ENCODE measurements at places on chromosomes 11 and 22.

DNA sequence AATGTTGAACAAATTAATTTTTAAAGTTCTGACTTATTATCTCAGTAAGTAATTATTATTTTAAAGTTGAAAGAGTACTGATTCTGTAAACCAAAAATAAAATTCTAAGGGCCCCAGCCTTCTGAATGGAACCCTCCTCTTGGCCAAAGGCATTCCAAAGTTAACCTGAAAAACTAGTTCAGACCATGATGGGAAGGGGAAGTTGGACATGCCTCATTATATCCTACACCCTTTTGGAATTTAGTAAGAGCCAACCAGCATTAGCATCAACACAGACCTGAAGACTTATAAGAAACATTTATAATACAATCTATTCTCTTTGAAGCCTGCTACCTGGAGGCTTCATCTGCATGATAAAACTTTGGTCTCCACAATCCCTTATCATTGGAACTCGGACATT is 18.9 kb downstream of the LGR4 start:
- DNase-seq = no peak

DNA sequence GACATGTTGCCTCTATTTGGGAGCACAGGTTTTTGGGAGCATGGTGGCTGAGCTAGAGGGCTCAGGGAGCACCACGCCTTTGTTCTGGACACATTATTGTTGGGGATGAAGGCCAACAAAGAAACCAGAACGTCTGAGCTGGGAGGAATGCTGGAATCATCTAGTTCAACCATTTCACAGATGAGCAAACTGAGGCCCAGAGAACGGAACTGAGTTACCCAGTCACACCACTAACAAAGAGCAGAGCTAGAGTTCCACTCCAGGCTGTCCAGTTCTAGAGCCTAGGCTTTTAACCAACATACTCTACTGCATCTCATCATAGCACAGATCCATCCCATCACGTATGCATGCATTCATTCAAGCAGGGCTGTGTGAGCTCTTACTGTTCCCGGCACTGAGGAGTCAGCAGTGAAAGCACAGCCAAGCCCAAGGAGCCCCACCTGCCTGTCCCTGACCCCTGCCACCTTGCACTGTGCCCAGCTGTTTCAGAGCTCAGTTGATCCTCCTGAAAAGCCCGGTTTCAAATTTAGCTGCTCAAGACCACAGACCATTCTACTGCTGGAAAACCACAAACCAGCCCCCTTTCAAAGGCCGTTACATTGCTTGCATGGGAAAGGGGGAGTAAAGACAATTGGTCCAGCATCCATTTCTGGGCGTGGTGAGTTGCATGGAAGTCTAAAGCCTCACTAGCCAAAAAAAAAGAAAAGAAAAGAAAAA is 16.9 kb upstream of the TCF20 start:
- no peak for DNase-seq

DNA sequence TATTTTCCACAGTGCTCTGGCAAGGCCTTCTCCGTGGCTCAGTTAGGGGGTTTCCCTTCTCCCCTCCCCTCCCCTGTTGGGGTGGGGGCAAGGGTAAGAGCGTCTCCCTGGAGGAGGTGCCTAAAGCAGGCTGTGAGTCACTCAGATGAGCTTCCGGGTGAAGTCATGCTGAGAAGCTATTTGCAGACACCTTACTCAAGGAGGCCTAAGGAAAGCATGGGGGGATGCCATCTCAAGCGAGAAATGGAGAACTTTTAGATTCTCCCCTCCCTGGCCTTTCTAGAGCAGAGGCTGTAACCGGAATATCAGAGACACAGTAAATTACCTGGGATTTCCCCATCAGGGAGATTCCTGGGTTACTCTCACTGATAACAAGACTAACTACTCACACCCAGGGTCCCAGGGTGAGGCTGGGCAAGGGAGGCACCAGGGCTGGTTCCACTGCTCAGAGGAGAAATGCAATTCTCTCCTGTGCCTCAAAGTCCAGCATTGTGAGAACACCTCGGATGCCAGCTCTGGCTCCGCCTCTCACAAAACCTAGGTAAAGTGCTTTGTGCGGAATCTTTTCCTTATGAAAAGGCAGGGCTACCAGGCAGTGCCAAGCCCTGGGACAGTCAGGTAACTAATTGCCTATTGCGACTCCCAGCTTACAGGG is 123.6 kb downstream of the ABTB2 start:
- no peak for DNase-seq

DNA sequence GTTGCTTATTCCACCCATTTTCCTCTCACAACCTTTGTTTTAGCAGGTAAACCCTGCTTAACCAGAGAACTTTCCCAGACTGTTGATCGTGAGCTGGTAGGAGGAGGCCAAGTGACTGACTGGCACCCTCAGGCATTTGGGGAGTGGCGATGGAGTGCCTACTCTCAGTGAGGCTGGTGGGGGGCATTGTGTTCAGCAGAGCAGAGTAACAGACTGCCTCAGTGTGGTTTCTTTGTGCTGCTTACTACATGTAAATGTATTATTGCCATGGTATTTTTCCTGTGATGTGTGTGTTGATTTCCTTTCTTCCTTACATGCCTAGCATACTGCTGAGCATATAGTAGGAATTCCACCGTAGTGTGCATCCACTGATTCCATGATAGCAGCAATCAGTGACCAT is 2.6 kb downstream of the MARK2 start:
- no peak for DNase-seq

GRCh38 chr11:79694368-79694767 is 253.5 kb upstream of the TENM4 start:
- no peak for DNase-seq

- DNase-seq = no peak
Observed at GRCh38 chr11:32056438-32056837, 34.4 kb upstream of the RCN1 start.

DNA sequence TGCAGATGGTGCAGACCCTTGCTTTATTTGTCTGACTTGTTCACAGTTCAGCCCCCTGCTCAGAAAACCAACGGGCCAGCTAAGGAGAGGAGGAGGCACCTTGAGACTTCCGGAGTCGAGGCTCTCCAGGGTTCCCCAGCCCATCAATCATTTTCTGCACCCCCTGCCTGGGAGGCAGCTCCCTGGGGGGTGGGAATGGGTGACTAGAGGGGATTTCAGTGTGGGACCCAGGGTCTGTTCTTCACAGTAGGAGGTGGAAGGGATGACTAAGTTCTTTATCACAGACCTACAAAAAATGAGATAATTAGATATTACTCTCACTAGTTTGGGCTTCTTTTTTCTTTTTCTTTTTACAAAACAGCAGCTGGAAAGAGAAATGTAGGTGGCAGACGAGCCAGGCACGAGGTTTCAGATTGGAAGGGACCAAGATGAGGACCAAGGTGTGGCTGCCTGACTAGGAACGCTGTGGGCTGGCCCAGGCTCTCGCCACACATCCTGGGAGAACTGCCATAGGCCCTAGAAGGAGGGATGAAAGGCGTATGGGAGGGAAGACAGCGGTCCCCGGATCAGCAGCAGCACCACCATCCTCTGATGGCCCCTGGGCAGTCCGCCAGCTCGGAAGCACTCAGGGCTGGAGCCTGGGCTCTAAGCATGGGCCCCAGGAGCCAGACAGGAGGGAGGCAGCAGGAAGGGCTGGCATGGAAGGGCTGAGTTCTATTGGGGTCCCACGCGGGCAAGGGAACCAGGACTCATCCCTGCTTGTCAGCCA is 14.2 kb downstream of the TXN2 start:
- no peak for DNase-seq

- no peak for DNase-seq
Observed at GRCh38 chr11:39432929-39433328, 2026.5 kb downstream of the LRRC4C start.

- no peak for DNase-seq
Observed at GRCh38 chr11:39965701-39966100, 1493.8 kb downstream of the LRRC4C start.

DNA sequence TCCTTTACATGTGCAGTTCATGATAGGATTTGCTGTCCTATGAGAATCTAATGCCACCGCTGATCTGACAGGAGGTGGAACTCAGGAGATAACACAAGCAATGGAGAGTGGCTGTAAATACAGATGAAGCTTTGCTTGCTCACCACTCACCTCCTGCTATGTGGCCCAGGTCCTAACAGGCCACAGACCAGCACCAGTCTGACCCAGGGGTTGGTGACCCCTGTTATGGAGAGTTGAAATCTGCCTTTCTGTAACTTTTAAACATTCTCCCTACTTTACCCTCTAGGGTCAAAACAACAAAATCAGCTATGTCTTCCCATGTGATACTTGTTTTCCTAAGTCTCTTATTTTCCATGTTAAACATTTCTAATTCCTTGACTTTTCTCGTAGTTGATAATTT is 48.7 kb upstream of the BARX2 start:
- no peak for DNase-seq

DNA sequence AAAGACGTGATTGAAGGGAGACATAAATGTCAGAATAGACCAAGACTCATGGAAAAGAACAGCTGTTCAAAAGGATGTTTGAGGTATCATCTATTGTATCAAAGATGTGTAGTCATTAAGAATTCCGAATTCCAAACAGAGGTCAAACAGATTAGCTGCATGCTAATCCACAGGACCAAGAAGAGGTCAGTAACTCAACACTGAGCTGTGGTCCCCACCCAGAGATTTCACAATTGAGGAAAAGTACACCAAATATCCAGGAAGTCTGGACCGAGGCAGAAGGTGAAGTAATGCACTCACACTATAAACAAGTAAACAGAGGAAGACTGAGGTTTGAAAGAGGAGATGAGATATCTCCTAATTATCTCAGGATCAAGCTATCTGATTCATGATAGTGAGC is 29.6 kb upstream of the OR5P2 start:
- DNase-seq = no peak

GRCh38 chr22:35641494-35642120 is 6.6 kb upstream of the APOL6 start:
- no peak for DNase-seq

GRCh38 chr11:1652771-1653540 is 23.4 kb downstream of the KRTAP5-5 start:
- DNase-seq = peak; percentile 33

GRCh38 chr11:44311339-44312261 is 1.7 kb upstream of the ALX4 start:
- no peak for DNase-seq

DNA sequence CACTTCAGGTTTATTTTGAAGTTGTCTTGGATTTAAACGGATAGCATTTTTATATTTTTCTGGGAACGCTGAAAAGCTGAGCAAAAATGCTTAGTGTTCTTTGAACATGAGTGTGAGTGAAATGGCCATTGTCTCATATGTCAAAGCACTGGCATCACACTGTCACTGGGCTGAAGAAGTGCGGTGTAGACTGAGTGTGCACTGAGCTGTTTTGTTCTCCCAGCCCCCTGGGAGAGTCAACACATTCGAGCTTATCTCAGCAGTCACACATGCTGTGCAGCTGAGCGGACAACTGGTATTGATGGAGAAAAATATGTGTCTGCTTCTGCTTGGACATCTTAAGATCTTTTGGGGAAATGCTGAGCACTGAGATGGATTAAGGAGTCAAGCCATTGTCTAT is 90.8 kb downstream of the TECTA start:
- no peak for DNase-seq

DNA sequence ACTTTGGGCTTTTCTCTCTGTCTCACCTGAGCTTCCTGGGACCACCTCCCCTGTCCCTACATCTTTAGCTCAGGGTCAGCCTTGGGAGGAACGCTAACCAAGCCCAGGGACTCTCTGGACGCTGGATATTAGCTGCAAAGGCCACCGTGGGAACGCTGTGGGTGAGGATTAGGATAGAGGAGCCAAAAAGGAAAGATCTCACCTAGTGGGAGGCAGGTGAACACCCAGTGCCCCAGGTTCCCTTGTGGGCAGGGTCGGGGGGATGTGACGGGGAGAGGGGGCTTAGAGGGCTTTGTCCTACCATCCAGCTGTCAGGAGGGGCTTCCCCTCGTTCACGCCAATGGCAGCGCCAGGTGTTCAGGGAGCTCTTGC is 50.2 kb downstream of the LINC01488 start:
- no peak for DNase-seq

DNA sequence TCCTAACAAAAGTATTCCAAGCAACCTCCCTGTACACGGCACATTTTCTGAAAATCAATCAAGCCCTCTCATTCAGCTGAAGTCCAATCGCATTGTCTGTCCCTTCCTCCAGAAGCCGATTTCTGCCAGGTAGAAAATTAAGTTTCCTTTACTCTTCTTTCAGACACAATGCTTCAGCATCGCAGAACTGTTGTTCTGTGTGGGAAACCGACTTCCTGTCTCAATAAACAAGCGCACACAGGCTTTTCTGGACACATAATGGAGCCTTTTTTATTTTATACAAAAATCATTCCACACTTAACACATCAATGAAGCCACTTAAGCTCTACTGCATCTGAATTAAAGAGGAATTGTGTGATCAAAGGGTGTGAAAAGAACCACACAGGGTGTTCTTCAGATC is 75.6 kb downstream of the BLID start:
- no peak for DNase-seq

DNA sequence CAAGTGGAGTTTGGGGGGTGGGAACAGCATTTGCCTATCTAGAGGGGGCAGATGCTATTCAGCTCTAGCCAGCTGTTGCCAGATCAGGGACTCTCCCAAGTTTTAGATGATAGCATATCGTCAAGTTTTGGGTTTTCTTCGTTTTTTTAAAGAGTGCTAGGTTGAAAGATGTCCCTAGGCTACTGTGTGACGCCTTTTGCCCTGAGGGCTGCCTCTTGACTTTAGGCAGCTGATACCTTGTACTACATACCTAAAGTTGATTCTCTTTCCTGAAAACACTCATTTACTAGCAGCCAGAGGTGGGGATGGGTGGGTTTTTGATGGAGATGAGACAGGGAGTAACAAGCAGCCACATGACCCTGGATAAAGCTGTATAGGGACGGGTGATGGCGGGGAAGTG is 87.1 kb downstream of the ABTB2 start:
- DNase-seq = no peak

GRCh38 chr22:45296628-45297297 is 12.0 kb downstream of the UPK3A start:
- DNase-seq = no peak

DNA sequence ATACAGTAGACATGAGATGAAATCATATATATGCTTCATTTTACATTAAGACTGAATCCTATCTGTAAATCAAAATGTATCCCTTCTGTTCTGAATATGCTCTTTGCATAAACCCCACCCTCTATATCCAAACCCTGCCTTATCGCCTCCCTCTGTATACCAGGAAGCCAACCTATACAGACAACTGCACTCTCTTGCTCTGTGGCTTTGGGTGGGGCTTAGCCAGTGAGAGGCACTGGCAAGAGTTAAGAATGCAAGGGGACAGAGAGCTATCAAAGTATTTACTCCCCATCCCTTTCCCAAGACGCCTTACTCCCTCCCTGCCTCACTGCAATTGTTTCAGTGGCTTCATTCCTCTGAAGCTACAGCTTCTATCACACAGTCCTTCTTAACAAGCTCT is 309.8 kb downstream of the TTC28 start:
- DNase-seq = no peak

Measured in NCI-H2081 (cell line).